Activated effector memory CD4-positive, alpha-beta T cell treated with anti-CD3 and anti-CD28 coated beads, Interleukin-2, amount 50 U/mL, for 16 hours (primary cell): ENCODE measurements at places on chromosomes 2 and 18.

GRCh38 chr18:62518460-62519375 is 4.1 kb upstream of the ZCCHC2 start:
- DNase-seq, result no peak

DNA sequence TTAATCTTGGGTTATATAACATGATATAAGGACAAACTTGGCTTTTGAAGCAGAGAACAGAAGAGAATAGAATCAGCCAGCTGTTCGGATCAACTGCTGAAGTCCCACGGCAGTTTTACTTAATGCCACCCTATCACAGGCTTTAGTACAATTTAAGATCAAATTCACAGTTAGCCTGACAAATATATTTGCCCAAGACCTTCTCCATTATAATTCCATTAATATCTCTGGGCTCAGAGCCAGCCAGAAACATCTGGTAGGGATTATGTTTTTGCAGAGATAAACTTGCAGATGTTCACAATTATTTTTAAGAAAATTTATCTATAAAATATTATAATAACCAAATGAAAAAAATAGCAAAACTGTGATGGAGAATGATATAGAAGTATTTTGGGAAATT is 381.4 kb downstream of the RAD51AP2 start:
- no peak for DNase-seq

- DNase-seq, result no peak
Measured at GRCh38 chr2:197934261-197934933, 130.0 kb downstream of the PLCL1 start.

- DNase-seq, result no peak
Measured at GRCh38 chr2:223020971-223021675, 30.9 kb upstream of the KCNE4 start.

DNA sequence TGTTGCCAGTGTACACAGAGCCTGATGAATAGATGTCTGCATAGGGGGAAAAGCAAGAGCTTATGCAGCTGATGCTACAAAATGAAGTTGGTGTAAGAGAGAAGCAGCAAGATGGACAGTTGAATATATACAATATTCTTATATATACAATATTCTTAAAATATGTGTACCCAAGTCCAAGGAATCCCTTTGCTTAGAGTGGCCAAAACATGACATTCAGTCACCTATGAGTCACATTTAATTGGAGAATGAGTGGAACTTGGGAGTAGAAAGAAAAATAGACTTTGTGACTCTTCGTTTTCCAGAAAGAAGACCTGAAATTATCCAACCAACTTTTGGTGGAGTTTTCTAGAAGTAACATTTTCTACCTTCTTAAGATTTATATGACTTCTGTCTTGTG is 81.8 kb downstream of the SCN9A start:
- no peak for DNase-seq
